ENCODE measurements at places on chromosomes 5 and 9. TPM values are rescaled to one million over a fixed set of nuclear protein-coding genes. Genes with fewer than 3 reads are reported as not detected.

DNA sequence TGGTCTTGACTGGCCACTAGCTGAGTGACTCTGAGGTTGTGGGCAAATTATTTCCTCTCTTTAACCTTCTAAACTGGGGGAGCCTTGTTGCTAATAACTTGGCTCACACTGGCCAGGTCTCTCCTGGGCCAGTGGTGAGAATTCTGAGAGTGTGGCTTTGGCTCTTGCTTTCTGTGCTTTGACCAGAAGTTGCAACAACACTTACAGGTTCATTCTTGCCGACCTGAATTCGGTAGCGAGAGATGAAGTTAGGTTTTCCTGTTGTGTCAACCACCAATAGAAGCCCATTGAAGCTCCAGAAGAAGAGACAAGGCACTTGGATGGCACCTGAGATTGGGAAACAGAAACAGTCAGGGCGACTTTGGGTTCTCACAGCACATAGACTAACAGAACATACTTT, 19.8 kb downstream of the FAXDC2 start:
- no peak for DNase-seq

DNA sequence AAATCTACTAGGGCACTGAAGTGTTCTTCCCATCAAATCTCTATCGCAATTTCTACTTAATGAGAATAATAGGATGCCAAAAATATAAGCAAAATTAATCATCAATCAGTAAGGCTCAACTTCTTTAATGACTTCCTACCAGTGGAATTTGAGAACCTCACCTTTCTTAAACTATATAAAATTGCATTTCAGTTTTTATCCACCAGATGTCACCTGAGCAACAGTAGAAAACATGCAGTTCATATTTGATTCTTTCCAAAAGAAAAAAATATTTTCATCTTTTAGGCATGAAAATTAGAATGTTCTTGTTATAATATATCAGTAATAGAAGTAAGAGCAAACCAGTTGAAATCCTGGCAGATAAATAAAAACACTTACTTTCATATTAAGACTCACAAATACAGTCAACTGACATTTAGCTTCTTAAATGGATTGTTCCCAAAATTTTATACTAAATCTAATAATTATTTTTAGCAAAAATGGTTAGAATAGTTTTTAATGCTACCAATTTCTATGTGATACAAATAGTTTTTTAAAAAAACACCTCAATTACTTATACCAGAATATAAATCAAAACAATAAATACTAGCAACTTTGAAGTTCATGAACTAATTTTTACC, 13.4 kb upstream of the CCDC112 start:
- peak; percentile 44 for DNase-seq

GRCh38 chr9:20240498-20240897, 381.8 kb downstream of the MLLT3 start:
- no peak for DNase-seq

DNA sequence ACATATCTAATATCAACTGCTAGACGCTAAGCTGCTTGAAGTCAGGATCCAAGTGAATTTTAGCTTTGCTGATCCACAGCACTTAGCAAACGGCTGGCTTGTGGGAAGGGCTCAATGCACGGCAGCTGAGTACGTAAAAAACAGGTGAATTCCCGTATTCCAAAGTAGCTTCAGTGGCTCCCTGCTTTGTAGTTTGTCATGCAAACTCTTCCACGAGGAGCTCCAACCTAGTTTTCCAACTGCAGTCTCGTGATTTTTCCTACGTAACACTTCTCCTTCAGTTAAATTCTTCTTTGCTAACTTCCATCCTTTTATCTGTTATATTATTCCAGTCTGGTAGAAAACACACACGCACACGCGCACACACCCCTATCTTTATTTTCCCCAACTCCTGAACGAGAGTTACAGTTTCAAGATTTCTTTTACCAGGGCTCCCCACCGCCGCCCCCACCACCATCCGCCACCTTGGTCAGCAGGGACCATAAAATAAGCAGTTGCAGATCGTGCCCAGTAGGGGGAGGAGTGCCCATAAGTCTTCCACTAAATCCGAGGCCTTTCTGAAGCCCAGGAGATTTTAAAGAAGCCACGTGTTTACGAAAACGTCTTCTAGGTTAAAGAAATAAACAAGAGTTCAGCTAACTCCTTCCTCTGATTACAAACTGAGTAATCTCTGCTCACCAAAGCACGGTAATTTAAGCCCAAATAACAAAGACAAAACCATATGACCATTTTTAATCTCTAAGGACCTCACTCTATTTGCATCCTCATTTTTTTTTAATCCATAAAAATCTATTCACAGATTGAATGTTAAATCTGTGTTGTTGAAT, 34.8 kb upstream of the TRIO start:
- no peak for DNase-seq

GRCh38 chr9:36762958-36763357, 190.3 kb downstream of the MELK start:
- no peak for DNase-seq

DNA sequence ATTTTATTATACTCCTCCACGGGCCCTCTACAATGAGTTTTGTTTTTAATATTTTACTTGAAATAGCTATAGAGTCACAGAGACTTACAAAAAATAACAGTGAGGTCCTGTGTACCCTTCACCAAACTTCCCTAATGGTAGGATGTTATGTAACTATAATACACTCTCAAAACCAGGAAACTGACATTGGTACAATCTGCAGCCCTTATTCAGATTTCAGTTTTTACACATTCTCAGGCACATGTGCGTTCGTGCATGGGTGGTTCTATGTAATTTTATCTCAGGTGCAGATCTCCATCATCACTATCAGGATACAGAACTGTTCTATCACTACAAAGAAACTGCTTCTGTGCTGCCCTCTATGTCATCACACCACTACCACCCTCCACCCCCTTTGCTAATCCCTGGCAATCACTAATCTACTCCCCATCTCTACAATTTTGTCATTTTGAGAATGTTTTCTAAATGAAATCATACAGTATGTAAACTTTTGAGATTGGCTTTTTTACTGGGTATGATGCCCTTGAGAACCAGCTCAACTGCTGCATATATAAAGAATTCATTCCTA, 16.4 kb downstream of the RAB14 start:
- DNase-seq = no peak

DNA sequence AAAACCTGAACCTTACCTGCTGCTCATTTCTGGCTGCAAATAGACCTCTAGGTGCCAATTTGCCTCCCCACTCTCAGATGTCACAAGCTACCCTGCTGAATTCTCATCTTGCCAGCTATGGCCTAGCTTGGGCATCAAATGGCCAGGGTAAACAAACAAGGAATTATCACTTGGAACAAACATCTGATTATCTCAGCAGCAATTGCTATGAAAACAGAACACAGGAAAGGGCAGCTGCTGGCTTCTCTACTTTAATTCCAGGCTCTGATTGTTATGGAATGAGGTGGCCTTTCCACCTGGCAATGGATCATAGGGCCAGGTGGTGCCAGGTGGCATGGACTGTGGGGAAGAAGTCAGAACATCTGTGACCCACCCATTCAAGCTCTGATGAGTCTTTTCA, 505.1 kb downstream of the TLR4 start:
- DNase-seq = no peak

DNA sequence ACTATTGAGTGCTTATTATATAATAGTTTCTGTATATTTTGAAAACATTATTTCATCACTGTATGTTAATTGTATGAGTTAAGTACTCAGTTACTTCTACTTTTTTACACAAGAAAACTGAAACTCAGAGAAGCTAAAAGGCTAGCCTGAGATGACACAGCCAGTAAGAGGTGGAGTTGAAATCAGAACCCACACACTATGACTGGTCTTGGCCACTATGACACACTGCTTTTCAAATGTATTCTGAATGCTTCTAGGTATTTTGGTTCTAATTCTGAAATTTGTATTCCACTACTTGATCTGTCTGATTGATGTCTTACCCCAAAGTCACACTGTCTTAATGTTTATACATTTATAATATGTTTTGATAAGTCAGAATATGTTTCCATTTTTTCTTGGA, 181.8 kb downstream of the ZDHHC21 start:
- DNase-seq = no peak

DNA sequence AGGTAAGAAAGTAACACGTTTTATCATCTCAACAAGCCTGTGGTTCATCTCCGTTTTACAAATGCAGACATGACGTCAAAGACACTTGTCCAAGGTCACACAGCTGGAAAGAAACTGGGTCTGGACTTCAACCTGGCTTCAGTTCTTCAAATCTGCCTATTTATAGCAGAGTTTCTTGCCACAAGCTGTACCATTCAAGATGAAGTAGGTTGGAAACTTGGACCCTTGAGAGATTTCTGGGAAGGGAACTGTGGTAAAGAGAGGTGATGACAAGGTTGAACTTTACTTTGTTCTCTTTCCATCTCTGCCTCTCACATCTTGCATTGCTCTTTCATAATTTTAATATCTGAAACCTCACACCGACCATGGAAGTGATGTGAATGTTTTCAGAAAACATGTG, 29.9 kb upstream of the DENND1A start:
- DNase-seq = no peak

DNA sequence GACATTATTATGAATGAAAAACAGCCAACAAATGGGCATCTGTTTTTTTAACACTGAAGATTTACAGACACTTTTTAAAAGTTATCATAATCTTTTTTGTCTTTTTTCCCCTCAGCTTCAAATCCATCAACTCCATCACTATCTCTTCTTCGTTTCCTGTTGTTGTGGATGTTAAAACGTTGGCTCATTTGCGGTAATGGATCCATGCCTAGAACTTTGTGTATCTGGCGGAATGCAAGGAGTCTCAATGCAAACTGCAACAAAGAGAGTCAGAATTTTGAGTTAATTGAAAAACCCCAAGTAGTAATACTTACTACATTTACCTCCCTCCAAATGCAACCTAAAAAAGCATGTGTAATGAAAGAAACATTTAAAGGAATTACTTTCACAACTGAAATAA, 42.9 kb upstream of the MTMR12 start:
- DNase-seq = no peak

DNA sequence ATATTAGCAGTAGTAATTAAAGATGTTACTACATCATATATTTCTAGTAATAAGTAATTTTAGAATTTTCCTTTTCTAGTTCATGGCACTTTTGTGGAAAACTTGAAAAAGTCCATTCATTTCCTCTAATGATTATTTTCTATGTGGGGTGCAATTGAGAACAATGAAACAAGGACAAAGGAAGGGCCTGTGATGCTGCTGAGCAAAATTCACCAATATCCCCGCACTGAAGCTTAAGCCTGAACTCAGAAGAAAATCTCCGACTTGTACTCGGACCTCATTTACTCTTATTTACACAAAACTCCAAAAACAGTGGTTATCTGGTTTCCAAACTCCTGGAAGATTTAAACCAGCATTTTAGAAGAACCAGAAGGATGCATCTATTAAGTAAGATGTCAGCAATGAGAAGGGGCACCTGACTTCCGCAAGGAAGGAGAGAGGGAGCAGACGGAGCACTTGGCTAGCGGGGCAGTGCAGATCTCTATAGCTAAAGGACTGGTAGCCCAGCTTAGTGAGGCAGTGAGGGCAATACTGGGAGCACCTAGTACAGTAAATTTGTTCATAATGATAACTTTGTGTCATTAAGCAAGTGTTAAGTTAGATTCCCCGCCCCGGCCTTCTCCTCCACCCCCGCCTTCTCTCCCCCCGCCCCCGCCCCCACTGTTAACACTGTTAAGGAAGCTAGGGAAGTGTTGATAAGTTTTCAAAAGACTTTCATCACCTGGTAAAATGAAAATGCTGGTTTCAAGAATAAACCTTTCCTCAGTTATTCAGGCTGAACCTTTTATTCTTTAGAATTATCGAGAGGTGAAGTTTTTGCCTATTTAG, 123.3 kb downstream of the ZSWIM6 start:
- no peak for DNase-seq

DNA sequence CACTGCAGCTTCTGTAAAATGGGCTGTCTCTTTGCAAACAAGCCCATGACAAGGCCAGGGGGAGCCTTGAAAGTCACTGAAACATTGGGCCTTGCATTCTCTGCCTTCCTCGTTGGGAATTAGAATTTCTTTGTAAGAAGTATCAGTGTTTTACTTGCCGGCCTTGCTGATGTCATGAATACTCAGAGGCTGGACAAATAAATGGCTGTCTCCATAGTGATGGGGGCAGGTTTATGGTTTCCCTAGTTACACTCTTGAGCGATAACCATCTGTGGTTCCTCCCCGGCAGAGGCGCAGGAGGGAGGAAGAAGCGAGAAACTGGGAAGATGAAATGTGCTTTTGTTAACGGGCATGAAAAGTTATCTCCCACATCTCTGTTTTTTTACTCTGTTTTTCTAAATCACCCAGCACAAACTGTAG, 272.7 kb upstream of the PANK3 start:
- no peak for DNase-seq

- peak; percentile 44 for DNase-seq
Measured at GRCh38 chr9:126326228-126327005, at the start of gene MVB12B. Gene MVB12B (plus strand): TSS chr9:126326829. CDS start chr9:126326930, 101 bp downstream.

- no peak for DNase-seq
Measured at GRCh38 chr5:168311061-168311566, 19.7 kb downstream of the WWC1 start.

- no peak for DNase-seq
Measured at GRCh38 chr9:2709645-2710101, 7.6 kb upstream of the KCNV2 start.

- no peak for DNase-seq
Measured at GRCh38 chr9:27632254-27632653, 59.0 kb upstream of the C9orf72 start.

GRCh38 chr5:43294226-43294625, 19.0 kb downstream of the HMGCS1 start:
- DNase-seq = no peak

DNA sequence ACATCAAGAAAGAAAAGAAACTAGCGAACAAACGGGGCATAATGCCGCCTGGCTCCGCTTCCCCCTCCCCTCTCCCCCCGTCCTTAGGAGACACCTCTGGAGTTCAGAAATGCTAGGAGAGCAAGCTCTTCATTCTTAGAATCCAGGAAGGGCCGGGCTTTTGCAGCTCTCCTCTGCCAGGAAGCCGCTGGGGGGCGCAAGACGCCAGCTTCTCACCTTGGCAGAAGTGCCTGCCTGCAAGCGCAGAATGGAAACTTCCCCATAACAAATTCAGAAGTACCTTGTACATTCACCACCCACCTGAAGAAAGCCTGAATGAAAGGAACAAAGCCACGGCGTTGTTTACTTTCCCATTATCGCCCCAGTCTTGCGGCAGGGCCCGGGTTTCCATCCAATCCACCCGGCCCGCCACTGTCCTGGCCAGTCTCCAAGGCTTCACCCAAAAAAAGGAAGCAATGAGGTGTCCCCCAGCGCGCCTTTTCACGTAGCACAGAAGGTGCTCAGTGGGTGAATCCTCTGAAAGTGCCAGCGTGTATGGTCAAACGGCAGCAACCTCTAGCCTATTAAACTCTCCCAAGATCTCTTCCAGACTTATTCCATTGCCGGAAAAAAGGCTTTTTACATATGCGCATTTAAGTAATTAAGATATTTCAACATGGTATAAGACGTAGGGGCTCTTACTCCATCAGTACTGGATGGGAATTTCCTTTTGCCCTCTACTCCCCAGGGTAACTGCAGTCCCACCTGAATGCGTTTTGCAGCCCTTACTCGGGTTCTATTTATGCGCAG, 1.6 kb upstream of the GADD45G start:
- peak; percentile 87 for DNase-seq

The NIPAL4 gene
- total RNA-seq = 1.2 TPM

The MIER3 gene
- total RNA-seq = 35.0 TPM

The DOCK8 gene
- 294 TPM for total RNA-seq

The IL5 gene
- not detected for total RNA-seq

Data from naive thymus-derived CD4-positive, alpha-beta T cell (primary cell).